Activated CD8-positive, alpha-beta memory T cell treated with anti-CD3 and anti-CD28 coated beads, Interleukin-2, amount 50 U/mL, for 48 hours (primary cell): ENCODE measurements at places on chromosomes 7 and 10.
A peak's percentile ranks its signal among the peaks of the same experiment; 100 is the strongest.

DNA sequence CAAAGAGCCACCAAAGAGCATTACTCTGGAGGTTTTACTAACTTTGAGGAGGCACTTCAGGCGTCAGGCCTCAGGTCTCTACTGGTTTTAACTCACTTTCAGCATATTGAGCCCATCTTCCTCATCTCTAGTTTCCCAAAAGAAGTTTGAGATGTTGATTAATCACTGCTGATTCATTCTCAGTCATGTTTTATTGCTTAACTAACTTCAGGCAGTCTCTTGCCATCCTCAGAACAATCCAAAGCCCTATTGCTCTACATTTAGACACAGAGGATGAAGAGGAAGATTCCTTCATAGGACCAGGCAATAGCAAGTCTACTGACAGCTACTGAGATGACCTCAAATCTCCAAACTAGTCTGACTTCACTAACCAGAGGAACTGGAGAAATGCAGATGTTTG is 39.1 kb upstream of the BET1 start:
- no peak for DNase-seq

- no peak for DNase-seq
Observed at GRCh38 chr7:19575909-19576557, 132.8 kb downstream of the POLR1F start.

DNA sequence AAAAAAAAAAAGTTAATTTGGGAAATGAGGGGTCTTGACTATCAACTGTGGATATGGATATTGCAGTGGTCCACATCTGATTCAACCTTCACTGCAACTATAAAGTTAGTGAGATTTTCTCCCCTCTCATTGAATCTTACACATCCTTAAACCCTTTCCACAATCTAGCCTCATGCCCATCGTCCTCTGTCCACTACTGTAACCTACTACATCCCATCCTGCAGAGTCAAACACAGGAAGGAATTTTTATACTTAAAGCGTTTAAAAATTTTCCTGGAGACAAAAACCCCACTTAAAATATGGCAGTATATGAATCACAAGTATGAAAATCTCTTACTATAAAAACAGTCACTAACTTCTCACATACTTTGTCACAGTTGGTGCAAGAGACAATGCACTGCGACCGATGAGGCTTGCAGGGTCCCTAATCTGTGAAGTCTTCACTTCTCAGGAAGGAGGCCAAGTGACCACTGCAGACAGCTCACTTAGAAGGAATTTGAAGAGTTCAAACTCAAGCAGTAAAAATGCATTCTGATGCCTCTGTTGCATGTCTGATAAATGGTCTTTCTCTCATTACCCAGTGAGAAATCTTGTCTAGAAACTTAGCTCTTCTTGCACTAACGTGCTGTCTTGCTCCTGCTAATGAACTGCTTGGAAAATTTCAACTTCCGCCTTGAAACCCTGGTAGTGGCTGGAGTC is 50.3 kb upstream of the ST8SIA6 start:
- no peak for DNase-seq

- no peak for DNase-seq
Observed at GRCh38 chr10:2744547-2745200, 322.7 kb upstream of the PFKP start.

- DNase-seq, result peak; percentile 29
Observed at GRCh38 chr7:30465811-30466180, 12.8 kb downstream of the NOD1 start.

DNA sequence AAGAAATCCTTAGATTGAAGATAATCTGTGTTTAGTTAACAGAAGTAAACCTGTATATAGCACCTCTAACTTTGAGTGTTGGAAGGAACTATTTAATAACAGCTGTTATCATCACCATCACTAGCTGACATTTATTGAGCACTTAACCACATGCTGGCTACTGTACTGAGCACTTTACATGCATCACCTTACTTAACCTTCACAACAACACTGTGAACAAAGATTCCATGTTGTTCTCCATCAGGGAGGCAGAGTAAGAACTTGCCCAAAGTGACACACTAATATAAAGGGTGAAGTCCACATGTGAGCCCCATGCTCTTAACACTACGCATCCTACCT is 182.2 kb downstream of the ST7 start:
- DNase-seq, result no peak

GRCh38 chr10:64636461-64636860 is 1115.3 kb downstream of the REEP3 start:
- DNase-seq, result no peak

GRCh38 chr10:70935125-70935625 is 46.8 kb upstream of the PCBD1 start:
- DNase-seq, result no peak

DNA sequence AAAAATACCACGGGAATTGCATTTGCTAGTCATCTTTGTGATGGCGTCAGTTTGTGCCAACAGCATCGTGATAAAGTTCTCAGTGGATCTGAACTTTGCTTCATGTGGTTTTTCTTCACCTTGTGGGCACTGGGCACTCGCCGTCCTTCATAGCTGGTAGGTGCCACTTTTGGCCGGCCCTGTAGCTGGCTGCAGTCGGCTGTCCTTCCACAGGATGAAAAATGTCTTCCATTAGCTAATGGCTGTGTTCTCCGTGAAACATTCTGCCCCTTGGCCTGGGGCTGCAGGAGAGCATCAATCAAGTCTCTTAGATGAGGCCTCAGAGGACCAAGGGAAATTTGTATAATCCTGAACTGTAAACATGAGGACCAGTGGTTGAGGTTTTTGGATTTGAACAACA is 145.3 kb downstream of the DYNC1I1 start:
- no peak for DNase-seq

GRCh38 chr10:51620131-51620530 is 79.3 kb downstream of the CSTF2T start:
- no peak for DNase-seq

- DNase-seq, result no peak
Observed at GRCh38 chr7:51261950-51262795, 54.4 kb downstream of the COBL start.

DNA sequence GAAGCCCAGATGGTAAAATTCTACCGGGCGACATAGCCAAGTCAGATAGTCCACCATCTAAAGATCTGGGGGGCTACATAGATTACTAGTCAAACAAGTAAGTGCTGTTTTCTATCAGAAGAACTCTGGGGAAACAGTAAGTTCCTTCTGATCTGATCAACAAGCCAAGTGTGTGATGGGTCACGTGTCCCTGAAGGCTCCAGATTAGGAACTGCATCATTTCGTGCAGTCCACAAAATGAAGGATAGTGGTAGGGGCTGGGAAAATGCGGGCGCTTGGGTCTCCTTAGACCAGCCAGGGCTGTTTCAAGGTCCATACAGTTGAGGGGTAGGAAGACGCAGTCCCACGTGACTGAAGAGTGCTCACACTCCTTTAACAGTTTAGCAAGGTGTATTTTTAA is 1.8 kb upstream of the CHN2 start:
- no peak for DNase-seq

DNA sequence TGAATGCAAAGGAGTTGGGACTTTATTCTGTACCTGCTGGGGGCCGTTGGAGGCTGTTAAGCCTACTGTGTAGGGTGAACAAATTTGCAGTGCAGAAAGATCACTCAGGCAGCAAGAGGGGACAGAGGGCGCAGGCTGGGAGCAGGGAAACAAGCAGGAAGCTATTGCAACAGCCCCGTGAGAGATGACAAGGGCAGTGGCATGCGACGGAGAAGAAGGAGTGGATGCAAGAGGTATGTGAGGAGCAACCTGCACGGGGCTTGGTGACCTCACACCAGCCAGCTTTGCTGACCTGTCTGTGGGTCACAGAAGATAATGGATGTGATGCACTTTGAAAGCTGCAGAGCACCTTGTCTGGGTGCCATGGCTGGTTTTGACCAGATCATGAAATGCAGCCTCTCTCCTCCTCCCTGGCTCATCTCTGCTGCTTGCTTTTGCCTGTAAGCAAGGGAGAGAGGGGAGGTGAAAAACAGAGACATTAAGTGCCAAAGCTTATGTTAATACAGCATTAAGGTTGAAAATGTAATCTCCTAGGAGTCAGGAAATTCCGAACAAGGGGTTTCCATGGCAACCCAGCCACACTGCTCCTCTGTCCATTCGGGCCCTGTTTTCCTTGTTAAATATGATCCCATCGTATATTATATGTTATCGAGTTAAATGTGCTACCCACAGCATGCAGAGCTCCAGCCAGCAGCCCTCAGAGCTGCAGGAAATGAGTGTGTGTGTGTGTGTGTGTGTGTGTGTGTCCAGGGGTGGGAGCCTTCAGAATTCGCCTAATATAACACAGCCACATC is 314.3 kb upstream of the ZMIZ1 start:
- DNase-seq, result no peak

GRCh38 chr7:108307595-108307994 is 148.6 kb downstream of the NRCAM start:
- DNase-seq, result no peak

DNA sequence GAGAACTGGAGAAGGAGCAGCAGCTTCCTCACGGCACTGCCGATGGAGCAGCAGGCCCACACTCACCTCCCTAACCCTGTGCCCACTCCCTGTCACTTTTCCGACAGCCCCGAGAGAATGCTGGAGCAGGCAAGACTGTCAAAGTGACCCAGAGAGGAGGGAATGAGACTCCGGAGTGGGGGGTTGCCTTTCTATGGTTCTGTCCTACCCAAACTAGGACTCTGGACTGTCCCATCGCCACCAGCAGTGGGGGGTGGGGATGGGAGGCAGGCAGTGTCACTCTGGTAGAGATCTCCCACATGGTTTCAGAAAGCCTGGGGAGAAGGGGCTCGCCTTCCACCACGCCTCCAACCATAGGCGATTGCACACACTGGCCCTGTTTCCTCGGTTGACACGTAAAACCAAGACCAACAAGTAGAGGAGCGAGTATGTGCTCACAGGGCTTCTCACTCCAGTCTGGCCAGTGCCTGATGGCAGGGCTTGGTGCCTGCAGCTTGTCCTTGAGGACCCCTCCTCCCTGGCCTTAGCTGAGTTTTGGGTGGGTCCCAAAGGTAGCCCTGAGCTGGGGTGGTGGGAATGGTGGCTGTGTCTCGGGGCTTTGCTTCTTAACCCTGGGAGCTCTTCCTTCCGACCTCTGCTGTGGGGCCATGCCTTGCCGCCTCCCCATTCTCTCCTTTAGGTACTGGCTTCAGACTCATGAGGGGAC is 148.5 kb downstream of the PTPN20 start:
- no peak for DNase-seq

- no peak for DNase-seq
Observed at GRCh38 chr7:104005197-104005596, 15.7 kb upstream of the RELN start.

DNA sequence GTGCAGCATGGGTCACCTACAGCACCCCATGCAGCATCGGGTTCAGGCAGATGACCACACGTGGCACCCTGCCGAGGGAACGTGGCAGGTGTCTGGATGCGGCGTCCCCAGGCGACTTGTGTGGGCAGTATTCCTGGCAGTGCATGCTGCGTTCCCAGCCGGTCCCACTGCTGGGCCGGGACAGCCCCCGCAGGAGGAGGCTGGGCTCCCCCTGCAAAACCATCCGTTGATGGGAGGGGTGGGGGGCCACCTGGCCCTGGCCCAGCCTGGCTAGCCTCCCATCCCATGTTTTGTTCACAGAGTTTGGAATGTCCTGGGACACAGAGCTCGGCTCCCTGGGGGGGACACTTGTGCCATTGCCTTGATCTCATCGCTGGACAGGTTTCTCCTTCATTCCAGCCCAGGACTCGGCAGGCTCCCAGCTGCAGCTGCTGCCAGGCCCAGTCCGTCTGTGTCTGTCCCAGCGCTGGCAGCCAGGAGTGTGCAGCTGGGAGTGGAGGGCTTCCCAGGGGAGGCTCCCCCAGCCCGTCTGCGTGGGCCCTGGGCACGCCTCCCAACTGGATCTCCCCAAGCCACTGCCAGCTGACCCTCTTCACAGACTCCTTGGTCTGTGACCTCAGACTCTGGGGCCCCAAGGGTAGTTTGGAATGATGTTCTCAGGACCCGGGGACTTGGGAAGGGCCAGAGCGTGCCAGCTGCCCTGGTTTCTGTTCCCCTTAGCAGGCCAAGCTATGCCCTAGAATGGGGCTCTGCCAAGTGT is 32.6 kb downstream of the TMEM270 start:
- DNase-seq, result no peak

- DNase-seq, result no peak
Observed at GRCh38 chr10:111986079-111986478, 197.5 kb downstream of the GPAM start.

DNA sequence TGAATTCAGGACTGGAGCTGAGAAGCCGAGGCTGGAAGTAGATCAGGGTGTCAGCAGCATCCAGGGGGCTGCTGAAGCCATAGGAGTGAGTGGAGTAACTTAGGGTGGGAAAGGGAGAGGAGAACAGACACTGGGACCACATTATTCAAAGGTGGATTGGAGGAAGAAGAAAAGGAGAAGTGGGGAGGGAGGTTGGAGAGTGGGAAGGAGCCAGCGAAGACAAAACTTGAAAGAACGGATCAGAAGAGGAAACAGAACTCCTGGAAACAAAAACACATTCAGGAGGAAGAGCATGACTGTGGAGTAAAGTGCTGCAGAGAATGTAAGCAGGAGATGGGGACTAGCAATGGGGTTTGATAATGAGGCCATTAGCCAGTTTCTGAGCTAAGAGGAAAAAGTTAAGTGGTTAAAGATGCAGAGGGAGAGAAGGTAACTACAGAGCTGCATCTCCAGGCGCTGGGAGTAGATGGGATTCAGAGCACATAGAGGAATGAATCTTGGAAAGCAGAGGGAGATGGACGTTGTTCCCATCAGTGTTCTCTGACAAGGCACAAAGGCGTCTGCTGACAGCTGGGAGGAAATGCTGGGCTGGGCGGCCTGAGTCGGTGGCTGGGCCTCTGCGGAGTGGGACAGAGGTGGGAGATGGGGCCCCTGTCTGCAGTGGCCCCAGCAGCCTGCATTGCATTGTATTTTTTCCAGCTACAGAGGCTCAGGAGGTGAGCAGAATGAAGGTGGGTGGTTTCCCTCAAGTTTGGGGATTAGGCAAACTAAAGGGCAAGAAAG is 63.1 kb upstream of the LEP start:
- DNase-seq, result no peak

DNA sequence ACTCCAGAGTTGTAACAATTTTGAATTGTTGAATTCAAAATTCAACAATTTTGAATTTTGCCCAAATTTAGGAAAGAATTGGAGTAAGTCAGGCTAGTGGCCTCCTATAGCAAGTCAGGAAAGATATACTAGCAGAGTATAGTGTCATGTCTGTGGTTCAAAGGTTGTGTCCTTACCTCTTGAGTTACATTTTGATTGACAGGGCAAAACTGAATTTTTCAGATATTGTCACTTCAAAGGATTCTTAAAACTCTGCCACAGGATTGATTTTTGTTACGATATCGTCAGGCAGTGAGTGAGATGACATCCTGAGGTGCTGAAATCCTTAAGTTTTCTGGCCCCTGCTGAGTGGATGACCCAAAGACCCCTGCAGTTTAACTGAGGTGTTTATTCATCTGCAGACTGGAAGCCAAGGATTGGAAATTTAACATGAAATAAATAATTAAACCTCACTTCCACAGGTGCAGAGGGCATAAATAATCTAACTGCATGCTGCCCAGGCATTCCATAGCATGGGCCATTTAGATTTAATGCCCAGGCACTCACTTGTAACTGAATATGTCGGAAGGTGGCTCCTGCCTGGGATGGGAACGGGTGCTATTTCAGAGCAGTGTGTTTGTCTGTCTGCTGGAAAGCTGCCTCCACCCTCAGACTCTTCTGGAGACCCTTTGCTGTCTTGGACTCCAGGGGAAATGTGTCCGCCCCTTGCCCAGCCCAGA is 50.8 kb downstream of the RBM20 start:
- DNase-seq, result no peak
